ENCODE measurements at places on chromosomes 7 and 10.

GRCh38 chr10:93722550-93722949, 20.2 kb upstream of the FRA10AC1 start:
- no peak for DNase-seq

- DNase-seq = no peak
Observed at GRCh38 chr10:71390461-71390835, 6.3 kb upstream of the CDH23 start.

- no peak for DNase-seq
Observed at GRCh38 chr7:29859524-29860185, 53.3 kb downstream of the WIPF3 start.

GRCh38 chr7:1246160-1246870, 13.6 kb downstream of the UNCX start:
- DNase-seq = no peak

GRCh38 chr7:29139191-29139590, 7.1 kb downstream of the CPVL start:
- DNase-seq = no peak

- no peak for DNase-seq
Observed at GRCh38 chr10:23338155-23338828, 6.3 kb downstream of the C10orf67 start.

GRCh38 chr7:51949726-51950644, 633.4 kb upstream of the COBL start:
- no peak for DNase-seq

DNA sequence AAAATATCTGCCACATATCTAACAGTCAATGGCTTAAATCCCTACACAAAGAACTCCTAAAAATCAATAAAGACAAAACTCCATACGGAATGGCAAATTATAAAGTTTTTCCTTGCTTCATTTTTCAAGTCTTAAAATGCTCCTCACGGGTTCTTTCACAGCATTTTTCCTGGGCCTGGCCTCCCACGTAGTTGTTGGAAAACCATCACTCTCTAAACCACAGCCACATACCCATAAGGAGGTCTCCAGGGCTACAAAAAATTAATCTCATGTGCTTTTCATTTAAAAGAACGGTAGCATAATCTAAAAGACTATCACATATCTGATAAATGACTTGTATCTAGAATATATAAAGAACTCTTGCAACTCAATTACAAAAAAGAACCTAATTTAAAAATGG, 2.9 kb downstream of the COA1 start:
- no peak for DNase-seq
